ENCODE measurements at places on chromosomes 4 and X.

GRCh38 chrX:154436374-154436982 lies 476 bp upstream of the GDI1 start:
- DNase-seq = peak; percentile 45

GRCh38 chr4:106806158-106806797 lies 229.8 kb downstream of the DKK2 start:
- no peak for DNase-seq

DNA sequence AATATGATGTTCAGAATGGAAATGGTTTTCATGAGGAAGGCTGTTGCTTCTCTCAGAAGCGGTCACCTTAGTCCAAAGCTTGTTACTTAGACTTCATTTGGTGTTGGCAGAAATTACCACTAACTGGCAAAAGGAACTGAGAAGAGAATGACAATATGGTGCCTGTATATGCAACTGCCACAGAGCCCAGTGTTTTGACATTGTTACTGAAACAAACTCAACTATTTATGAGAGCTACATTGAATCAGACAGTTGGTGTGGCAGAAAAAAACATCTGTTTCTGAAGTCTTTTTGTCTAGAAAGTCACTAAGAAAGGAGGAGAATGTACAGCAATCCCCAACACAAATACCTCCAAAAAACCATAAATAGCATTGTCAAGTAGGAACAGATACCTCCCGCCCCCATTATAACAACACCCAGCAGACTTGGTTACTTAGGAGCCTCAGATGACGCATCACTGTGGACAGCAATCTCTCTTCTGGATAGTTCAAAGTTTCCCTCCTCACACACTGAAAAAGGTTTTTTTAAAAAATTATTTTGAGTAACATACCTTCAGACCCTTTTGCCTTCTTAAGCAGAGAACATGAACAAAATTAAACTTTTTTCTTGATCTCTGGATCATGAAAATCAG lies 92.2 kb downstream of the MAML3 start:
- DNase-seq = no peak

- DNase-seq = no peak
Observed at GRCh38 chr4:108881190-108881589, 118.3 kb upstream of the ETNPPL start.

GRCh38 chr4:25213347-25213979 lies 20.4 kb upstream of the PI4K2B start:
- no peak for DNase-seq

DNA sequence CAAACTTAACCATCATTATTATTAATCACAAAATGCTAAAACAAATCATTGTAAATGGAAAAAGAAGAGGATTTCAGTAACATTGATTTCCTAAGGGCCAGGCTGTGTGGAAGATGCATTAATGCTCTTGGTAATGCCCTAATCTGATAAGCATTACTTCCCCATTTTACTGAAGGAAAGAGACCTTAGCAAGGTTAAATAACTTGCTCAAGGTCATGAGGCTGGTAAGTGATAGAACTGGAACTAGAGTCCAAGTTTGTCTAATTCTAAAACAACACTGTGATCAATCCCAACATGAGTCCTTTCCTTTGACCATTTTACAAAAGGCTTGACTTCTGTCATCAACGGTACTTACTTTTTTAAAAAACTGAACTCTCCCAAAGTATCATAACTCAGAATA lies 32.6 kb downstream of the ADAMTS3 start:
- no peak for DNase-seq

DNA sequence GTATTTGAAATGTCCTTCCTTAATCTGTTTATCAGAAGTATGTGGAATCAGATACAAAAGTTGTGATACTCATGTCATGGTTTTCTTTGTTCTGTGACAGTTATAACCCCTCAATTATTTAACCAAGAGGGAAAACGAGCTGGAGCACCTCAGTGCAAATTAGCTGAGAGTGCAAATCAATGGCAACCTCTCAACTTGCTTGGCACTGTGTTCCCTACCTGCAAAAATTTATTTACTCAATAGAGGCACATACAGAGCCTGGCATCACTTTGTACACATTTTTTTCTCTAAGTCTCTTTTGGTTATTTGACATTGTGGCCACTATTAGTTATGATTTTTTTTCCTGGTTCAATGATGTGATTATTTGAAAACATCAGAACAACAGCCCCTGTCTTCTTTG lies 186.2 kb downstream of the STIM2 start:
- DNase-seq = no peak

DNA sequence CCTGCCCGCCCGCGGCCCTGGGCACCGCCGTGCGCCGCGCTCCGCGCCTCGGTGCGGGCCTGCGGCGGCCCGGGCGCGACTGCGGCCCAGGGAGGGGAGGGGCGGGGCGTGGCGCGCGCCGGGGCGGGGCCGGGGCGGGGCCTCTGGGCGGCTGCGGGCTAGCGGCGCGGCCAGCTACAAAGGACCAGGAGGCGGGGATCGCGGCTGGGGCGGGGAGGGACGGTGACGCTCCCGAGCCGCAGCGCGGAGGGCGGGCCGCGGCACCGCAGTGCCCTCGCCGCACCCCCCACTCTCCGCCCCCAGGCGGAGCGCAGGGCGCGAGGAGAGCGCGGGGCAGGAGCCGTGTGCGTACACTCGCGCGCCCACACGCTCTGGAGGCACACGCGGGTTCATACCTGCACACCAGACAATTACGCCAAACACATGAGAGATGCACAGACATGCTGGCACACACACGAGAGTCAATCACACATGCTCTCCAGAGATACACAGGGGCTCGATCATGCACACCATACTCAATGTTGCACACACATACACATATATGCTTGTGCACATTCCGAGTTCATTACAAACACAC lies at the start of gene CRMP1:
Gene CRMP1, minus strand, starts transcription at position 83 of the 577 bp plus-strand sequence. CDS start 117 bp downstream, outside the sequence.
- DNase-seq = no peak

- no peak for DNase-seq
Observed at GRCh38 chrX:8604131-8604530, 127.8 kb downstream of the ANOS1 start.

GRCh38 chrX:100090931-100091330 lies 319.1 kb downstream of the PCDH19 start:
- DNase-seq = no peak

DNA sequence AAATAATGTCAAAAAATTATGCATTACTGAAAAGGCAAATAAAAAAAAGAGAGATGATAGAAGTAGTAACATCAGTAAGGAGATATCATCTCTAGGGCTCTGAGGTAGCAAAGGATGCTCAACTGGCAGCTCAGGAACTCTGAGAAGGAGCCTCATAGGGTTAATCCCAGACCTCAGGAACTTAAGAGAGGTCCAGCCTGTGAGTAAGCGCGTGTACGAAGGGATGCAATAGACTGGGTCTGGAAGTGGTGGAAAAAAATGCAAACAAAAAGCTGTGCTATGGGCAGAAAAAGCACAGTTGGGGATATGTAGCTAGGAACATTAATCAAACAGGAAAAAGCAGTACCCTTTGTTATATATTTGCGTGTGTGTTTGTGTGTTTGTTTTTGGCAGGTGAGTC lies 282.0 kb downstream of the GALNTL6 start:
- DNase-seq = no peak

GRCh38 chrX:21865436-21865835 lies 9.6 kb downstream of the YY2 start:
- DNase-seq = no peak

- peak; percentile 62 for DNase-seq
Observed at GRCh38 chr4:173169428-173170181, 994 bp downstream of the GALNT7 start.

GRCh38 chr4:76192236-76192635 lies 21.4 kb downstream of the SCARB2 start:
- no peak for DNase-seq

DNA sequence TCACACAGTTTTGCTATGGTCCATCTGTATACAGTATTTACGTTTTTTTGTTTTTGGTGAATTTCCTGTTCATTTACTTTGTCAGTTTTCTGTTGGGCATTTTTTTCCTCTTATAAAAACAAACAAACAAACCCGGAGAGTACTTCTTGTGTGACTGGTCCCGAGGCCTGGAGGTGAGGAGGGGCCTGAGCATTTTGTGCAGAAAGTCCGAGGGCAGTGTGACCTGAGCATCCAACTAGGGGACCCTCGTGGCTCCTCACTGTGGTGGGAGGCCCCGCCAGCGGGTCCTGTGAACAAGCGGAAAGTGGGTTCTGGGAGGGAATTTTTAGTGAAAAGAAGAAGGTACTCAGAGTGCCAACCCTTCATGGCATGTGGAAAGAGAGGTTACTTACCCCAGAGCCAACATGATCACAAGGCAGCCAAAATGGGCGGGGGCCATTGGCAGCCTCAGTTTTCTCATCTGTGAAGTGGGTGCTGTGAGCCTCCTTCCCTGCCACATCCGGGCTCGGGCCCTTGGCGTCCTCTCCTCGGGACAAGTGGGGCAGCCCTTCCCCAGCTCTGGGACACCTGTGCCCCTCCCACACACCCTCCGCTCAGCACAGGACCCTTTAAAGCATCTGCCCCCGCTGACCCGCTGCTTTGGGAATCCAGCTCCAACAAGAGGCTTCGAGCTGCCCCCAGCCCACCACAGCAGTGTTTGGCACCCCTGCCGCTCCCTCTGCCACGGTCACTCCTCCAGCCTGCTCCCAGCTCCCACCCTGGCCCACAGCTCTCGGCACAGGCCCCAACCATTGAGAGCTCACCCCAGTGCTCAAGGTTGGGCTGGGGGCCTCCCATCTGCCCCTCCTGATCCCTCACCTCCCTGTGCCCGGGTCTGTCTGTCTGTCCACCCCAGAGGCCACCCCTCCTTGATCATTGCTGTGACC lies 22.8 kb upstream of the GPR78 start:
- DNase-seq = no peak

- no peak for DNase-seq
Observed at GRCh38 chr4:186712690-186713089, 11.0 kb downstream of the FAT1 start.

GRCh38 chrX:129495900-129496299 lies 27.4 kb downstream of the SMARCA1 start:
- no peak for DNase-seq

DNA sequence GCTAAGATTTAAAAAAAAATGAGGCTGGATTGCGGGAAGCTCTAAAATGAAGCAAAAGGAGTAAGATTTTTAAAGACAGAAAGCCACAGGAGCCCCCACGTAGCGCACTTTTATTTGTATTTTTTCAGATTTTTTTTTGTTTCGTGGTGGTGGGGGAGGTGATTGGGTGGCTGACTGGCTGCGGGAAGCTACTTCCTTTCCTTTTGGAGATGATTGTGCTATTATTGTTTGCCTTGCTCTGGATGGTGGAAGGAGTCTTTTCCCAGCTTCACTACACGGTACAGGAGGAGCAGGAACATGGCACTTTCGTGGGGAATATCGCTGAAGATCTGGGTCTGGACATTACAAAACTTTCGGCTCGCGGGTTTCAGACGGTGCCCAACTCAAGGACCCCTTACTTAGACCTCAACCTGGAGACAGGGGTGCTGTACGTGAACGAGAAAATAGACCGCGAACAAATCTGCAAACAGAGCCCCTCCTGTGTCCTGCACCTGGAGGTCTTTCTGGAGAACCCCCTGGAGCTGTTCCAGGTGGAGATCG lies 908 bp downstream of the PCDH10 start:
- no peak for DNase-seq

- no peak for DNase-seq
Observed at GRCh38 chr4:83267121-83267829, 17.3 kb downstream of the COQ2 start.

DNA sequence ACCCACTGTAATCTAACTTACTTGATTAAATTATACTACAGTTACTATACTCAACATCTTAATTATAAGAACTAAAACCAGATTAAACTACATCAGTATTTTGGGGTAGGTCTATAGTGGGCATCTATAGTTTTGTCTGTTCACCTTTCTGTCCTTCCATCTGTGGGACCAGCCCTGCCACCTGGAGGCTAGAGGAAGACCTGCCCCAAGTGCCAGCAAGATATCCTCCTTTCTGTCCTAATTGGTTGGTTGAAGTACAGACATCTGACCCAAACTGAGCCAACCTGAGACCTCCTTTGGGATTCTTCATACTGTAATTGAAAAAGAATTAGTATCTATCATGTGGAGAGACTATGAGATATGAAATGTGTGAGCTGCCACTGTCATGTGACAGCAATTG lies 172.2 kb upstream of the TLL1 start:
- no peak for DNase-seq

DNA sequence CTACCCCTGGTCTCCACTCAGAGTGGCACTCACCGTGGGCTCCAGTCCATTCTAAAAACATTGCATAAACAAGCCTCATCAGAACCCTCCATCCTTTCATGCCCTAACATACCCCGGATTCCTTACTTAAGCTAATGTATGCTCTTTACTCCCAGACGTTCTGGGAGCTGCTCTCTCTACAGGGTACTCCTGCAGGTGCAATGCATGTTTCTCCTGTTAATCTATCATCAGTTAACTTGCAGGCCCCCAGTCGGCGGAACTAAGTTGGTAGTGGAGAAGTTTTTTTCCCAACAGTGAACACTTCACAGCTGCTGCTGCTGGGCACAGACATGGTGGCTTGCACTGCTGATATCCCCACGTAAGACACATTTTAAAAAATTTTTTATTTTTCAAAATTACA lies 161.6 kb upstream of the FAT1 start:
- no peak for DNase-seq

DNA sequence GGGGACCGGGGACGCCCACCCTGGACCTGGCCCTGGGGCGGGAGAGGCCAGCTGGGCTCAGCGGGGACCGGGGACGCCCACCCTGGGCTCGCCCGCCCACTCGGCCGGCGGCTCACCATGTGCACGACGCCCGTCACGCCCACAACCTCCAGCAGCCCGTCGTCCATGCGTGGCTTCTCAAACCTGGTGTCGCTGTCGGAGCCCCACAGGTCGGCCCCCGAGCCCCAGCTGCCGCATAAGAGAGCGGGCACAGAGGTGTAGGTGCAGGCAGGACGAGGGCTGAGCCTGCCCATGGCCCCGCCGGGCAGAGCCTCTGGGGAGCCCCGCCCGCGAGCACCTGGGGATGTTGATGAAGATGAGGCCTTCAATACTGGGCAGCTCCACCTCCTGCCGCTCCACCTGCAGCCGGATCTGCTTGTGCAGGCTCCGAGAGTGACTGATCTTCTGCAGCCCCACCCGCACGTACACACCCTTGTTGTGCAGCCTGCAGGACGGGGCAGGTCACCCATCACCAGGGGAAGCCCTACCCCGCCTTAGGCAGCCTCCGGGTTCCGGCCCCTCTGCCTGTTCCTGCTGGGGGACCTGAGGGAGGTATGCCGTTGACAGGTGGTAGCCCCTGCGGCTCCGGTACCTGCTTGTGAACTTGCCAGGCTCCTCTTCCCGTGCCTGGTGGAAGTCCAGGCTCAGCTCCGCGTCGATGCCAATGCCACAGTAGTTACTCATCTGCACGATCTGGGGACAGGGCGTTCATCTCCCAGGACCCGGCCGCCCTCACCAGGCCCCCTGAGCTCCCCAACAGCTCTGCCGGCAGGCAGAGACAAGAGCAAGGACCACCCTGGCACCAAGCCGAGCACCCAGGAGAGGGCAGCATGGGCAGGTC lies 11.8 kb downstream of the DGKQ start:
- no peak for DNase-seq

- peak; percentile 84 for DNase-seq
Observed at GRCh38 chr4:112145326-112145789, at the start of gene FAM241A. TSS of gene FAM241A (plus strand) at chr4:112145454. CDS start at chr4:112145581, 127 bp downstream.

DNA sequence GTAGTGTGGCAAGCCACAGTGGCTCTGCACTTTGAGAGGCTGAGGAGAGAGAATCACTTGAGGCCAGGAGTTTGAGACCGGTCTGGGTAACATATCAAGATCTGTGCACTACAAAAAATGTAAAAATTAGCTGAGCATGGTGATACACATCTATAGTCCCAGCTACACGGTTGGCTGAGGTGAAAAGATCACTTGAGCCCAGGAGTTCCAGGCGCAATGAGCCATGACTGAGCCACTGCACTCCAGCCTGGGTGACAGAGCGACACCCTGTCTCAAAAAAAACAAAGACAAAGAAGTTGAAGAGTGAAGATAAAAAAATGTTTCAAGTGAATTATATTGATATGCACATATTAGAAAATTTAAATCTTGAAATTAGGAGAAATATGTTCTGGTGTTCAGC lies 46.3 kb downstream of the SULT1B1 start:
- DNase-seq = no peak
